ENCODE measurements at places on chromosomes 3 and 15.

DNA sequence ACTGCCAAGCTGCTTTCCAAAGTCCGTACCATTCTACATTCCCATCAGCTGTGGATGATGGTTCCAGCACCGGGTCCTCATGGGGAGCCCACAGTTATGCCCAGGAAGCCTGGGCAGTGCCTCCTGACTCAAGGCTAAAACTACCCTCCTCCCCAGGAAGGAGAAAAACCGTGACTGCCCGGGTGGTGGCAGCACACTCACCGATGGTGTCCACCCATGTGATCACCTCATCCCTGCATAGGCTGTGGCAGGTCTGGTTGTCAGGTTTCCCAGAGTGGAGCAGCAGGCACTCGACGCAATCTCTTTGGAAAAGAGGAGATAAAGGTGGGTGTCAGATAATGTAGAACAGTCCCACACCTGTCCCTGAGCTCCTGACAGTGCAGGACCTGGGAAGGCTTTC is 38.6 kb downstream of the UMPS start:
- no peak for DNase-seq

GRCh38 chr3:16784973-16785372 is 99.8 kb upstream of the PLCL2 start:
- DNase-seq, result no peak

GRCh38 chr3:131714585-131715220 is 211.9 kb upstream of the MRPL3 start:
- DNase-seq, result no peak

DNA sequence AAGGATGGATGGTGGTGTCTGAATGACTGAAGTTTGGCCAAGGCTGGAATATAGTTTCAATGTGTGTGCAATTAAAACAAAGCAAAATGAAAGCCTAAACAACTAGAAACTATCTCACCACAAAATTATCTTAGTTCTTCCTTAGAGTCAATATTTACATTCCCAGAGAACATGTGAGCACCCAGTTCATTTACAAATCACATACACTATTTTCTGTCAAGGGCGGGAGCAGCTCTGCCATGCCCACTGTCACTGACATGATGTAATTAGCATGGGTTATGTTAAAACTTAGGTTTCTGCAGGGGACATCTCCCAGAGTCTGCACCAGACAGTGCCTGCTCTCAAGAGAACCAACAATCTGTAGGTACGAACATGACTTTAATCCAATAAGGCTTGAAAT is 65.0 kb downstream of the PDZRN3 start:
- no peak for DNase-seq

GRCh38 chr3:169966951-169967915 is 626 bp downstream of the SEC62 start:
- DNase-seq, result no peak

DNA sequence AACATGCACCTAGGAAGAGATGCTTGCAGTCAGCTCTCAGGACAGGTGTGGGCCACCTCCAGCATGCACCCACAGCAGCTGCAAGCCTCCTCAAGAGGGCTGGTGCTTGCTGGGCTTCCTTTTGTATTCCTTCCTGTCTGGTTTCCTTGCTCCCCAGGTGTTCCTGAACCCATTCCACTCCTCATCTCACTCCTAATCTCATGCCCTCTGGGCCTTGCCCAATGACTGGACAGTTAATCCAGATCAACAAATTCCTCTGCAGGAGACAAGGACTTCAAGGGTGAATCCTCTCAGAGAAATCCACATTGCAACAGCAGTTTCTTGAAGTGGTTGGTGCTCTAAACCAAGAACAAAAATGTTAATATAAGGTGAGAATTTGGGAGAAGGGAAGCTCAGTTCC is 30.7 kb downstream of the RASGRP1 start:
- DNase-seq, result no peak

- DNase-seq, result no peak
Observed at GRCh38 chr15:70219966-70220365, 122.2 kb upstream of the TLE3 start.

GRCh38 chr15:84772031-84772430 is 23.6 kb downstream of the ZNF592 start:
- no peak for DNase-seq

DNA sequence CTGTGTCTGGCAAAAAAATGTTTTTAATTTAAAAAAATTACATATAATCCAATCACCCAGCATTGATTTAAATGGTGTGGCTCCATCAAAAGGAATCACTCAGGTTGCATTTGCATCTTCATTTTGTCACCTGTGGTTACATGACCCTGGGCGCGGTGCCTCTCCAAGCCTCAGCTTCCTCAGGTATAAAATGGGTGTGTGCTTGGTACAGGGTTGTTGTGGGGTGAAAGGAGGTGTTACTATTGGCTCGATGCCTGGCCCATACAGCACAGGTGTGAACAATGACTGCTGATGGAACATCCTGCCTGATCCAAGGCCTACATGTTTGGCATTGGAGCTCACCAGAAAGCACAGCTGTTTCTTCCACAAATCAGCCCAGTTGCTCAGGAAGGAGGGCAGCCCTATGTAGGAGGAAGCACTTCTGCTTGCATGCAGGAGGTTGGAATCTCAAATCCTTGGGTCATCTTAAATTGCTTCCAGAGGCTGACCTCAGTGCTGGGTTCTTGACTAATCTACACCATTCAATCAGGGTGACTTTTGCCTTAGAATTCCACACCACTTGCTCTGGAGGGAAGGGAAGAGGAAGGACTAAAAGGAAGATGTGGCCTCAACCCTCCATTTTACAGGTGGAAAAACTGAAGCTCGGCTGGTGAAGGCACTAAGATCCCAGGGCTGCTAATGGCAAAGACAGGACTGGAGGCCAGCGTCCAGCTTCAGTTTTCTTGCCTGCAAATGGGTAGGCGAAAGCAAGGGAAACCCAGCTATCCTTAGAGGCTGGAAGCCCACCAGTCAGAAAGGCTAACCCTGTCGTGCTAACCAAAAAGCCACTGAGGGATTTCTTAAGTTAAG is 31.7 kb downstream of the BHLHE40 start:
- DNase-seq, result no peak

- no peak for DNase-seq
Observed at GRCh38 chr3:32586356-32586755, 15.7 kb upstream of the DYNC1LI1 start.

GRCh38 chr3:100018806-100019205 is 95.5 kb downstream of the FILIP1L start:
- no peak for DNase-seq

DNA sequence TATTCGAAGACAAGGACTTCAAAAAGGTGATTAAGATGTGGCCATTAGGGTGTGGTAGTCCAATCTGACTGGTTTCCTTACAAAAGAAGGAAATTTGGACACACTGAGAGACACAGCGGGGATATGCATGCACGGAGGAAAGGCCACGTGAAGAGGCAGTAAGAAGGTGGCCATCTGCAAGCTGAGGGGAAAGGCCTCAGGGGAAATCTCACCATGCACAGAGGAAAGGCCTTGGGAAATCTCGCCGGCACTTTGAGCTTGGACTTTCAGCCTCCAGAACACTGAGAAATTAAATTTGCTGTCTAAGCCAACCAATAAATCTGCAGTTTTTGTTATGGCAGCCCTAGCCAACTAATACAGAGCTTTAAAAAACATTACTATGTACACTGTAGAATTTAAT is 78.8 kb downstream of the DLG1 start:
- no peak for DNase-seq

DNA sequence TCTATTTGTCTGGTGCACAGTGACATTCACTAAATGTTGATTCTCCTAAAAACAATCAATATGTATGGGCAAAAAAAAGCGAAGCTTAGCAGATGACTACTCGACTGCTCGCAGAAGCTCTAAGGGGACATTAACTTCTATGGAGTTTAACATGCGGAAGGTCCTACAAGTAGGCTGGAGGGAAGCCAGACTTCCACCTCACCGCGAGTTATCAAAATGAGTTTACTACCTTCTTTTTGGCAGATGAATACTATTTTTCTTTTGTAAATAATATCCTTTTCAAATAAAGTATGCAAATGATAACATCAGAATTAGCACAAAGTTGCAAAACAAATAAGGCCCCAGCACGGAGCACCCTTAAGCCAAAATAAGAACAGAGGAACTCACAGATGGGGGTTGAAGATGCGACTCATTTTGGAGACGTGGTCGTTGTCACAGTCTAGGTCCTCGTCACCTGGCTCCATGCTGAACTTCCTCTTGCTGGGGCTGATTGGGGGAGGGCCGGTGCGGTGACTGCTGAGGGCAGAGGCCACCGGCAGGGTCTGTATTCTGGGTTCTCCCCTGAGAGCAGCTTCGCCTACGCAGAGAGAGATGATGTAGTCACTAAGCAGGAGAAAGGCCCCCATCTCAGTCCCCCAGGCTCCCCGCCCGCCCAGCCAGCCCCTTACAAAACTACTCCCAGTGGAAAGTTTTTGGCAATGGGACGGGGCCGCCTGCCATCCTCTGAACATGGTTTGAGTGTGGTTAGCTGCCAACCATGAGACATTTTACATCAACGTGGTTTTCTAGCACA is 42.1 kb downstream of the VGLL4 start:
- DNase-seq, result no peak

DNA sequence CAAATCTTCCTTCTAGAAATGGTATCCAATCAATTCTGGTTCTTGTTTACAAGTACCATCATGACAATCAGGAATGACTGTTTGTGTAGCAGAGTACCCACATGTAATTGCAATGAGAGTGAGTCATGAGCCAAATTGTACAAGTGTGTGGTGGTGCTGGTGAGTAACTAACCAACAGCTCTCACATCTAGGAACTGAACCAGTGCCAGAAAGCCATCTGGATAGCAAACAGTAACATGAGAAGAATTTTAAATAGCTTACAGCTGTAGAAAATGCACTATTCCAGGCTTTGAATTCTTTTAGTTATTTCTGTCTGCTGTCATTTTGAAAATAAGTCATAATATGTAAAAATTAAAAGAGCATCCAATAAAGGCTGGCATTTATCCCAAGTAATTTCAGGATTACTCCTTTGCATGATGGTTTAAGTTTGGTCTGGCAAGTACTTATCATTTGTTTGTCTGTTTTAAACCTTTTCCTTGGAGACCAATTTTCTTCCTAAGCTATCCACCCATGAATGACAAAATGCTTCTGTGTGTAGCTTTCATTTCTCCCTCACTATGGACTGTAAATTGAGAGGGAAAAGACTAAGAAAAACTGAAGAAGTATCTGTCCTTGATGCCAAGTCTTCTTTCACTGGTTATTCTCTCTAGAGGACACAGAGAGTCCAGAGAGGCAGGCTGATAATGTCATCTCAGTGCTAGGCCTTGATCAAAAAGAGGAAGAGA is 60.0 kb downstream of the PIK3CB start:
- DNase-seq, result no peak

GRCh38 chr15:69451951-69452691 is 497 bp upstream of the RPLP1 start:
- DNase-seq, result no peak

GRCh38 chr3:72318504-72319193 is 529.6 kb downstream of the SHQ1 start:
- DNase-seq, result no peak

DNA sequence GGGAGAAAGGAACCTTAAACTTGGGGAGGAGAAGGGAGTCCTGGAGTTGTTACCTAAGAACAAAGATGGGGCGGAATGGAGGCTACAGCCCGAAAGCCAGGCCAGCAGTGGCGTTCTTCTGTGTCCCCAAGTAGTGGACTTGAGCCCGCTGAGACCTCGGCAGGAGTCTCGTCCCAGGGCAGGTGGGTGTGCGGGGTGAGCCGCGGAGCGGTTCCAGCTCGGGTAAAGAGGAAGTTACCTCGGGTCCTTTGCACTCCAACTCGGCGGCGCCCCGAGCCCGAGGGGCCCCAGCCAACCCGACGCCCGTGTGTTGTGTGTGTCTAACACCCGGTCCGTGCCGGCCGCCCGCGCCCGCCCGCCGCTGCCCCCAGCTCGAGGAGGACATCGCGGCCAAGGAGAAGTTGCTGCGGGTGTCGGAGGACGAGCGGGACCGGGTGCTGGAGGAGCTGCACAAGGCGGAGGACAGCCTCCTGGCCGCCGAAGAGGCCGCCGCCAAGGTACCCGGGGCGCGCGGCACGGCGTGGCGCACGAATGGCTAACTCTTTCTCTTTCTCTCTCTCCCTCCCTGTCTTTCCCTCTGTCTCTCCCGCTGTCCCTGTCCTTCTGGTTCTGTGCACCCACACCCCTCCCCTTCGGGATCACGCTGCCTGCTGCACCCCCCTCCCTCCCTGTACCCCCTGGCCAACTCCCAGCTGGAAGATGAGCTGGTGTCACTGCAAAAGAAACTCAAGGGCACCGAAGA is 959 bp downstream of the TPM1 start:
- no peak for DNase-seq

- DNase-seq, result no peak
Observed at GRCh38 chr3:138394686-138395085, 39.7 kb upstream of the ESYT3 start.

DNA sequence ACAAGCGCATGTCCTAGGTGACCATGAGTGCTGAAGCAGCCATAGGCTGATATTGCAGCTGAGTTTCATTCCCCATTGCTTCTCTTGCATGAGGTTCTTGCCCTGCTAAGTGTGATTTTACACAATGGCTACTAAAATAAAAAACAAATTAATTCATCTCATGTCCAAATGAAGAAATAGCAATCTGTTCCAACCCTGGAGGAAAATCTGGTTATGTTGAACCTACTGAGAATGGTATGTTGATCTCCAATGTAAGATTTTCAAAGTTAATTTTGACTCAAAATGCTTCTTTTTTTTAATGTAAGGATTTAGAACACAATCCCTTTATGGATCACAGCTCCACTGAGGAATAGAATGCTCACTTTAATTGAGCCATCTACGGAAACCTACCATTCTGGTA is 254.2 kb upstream of the CRBN start:
- DNase-seq, result no peak

- DNase-seq, result no peak
Observed at GRCh38 chr15:42802168-42802567, 65.2 kb upstream of the CDAN1 start.

GRCh38 chr3:183430325-183430957 is 2.0 kb upstream of the MCF2L2 start:
- no peak for DNase-seq

DNA sequence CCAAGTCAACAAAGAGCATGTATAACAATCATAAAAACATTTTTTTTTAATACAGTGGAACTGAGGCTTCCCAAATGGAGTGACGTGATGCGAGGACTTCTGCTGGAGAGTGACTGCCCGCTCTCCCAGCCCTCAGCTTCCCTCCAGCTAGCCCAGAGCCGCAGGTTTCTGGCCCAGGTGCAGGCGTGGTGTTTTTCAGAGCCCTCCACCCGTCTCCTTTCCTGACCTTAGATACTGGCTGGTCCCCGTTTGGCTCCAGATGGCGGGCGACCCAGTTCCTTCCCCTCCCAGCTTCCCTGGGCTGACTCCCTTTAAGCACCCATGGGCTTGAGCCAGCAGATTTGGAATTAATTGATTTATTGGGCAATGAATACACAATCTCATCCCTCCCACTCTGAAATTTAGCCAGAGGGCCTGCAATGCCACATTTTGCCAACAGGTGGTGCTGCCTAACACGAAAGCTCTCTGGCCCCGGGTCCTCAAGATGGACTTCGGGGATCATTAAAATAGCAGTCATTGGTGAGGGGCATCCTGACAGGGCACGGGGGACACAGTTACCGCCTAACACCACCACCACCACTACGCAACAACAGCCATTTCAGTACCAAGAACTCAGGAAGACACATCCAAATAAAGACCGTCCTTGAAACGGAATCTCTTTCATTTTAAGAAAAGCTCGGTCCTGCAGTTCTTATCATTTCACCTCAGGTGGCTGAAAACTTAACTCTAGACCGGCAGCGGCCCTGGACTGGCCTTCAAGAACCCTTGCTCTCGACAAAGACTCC is 47.5 kb upstream of the MUC4 start:
- peak; percentile 85 for DNase-seq

Measured in neural crest cell (in vitro differentiated cells).